Cortex of kidney (tissue), 1 donor: ENCODE measurements at places on chromosomes 11 and 22.

- no peak for DNase-seq
Observed at GRCh38 chr22:26259510-26259909, 90.2 kb downstream of the SEZ6L start.

DNA sequence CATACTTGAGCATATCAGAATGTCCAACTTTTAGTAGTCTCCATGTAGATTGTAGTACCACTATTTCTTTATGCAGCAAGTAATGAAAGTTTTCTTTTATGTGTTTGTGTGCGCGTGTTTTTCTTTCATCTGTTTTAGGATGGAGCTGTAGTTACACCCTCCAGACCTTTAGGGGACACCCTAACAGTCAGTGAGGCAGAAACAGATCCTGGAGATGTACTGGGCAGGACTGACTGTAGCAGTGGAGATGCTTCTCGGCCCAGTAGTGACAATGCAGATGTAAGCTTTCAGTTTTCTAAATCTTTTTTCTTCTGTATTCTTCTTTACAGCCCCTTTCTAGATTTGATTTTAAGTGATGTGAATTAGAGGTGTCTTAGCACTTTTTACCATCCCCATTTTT, 79.9 kb upstream of the GRIK4 start:
- no peak for DNase-seq

- no peak for DNase-seq
Observed at GRCh38 chr11:113270080-113270479, 44.3 kb upstream of the TTC12 start.

GRCh38 chr11:61699737-61700160, 19.6 kb downstream of the DAGLA start:
- no peak for DNase-seq

GRCh38 chr11:103927535-103927934, 108.9 kb upstream of the DDI1 start:
- no peak for DNase-seq

DNA sequence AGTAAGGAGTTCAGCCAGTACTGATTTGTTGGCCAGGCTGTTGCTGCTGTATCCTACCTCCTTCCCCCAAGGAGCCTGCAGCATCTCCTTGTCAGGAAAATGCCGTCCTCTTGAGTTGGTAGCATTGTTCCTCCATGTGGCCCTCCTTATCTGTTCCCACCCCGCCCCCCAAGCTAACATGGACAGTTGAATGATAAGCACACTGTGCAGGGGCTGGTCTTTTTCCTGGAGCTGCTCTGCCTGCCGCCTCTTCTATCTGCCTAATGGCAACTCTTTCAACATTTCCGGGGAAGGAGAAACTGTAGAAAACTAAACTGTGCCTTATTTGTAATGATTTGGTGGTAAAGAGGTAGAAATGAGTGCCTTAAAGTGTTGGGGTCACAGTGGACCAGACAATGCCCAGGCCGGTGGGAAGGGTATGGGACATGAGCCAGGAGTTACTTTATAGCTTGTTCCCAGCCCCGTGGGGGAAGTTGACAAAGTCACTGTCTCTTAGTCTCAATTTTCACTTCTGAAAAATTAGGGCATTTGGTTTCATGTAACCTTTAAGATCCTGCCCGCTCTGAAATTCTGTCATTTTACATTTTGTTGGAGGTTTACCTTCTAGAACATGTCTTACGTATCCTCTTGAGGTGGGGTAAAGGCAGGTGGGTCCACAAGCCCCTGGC, 4.5 kb downstream of the FAM118A start:
- DNase-seq: no peak
